ENCODE measurements at places on chromosomes 4 and X. TPM values are rescaled to one million over a fixed set of nuclear protein-coding genes. Genes with fewer than 3 reads are reported as not detected.

C4orf51 gene
- not detected for total RNA-seq

KIF4A gene
- 0.14 TPM for total RNA-seq

BMP15 gene
- not detected for total RNA-seq

HPSE gene
- total RNA-seq, result 0.43 TPM

ODAPH gene
- not detected for total RNA-seq

F9 gene
- not detected for total RNA-seq

Data from nasal cavity respiratory epithelium epithelial cell of viscerocranial mucosa (primary cell).